ENCODE measurements at places on chromosomes 6 and 20.

DNA sequence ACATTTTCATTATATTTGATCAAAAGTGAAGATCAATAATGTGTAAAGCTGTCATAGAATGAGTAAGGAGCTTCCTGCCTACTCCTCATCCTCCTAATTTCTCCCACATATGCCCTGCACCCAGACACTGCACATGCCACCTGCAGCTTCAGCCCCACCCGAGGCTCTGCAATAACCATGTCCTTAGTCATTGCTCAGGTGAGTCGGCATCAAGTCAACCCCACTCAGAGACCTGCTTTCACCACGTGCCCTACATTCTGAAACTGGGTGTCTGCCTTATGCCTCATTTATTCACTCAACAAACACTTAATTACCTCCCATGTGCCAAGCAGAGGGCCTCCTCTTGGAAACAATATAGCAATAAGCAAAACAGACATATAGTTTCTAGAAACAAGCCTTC lies 15.4 kb upstream of the TNFAIP3 start:
- no peak for DNase-seq

- DNase-seq, result no peak
Observed at GRCh38 chr6:39948199-39948791, 14.0 kb upstream of the MOCS1 start.

GRCh38 chr20:12673352-12673751 lies 335.4 kb upstream of the SPTLC3 start:
- DNase-seq, result no peak

DNA sequence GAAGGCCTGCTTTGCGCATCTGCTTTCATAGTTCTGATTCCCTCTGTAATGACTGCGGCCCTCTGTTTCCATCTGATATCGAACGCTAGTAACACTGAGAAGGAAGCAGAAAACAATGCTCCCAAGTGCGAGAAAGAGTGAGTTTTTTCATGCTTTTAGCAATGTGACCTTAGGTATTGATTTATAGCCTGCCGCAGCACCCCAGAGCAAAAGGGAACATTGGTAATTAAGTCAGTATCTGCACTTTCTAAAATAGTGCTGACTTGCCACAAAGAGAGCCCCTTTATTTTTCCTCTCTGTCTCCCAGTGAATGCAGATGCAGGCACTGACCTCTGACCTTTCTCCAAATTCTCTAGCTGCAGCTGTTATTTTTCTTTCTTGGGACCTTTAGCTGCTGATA lies 129.8 kb downstream of the HDGFL1 start:
- no peak for DNase-seq
